ENCODE measurements at places on chromosomes 2 and 18.

GRCh38 chr2:162197069-162197825, 45.2 kb upstream of the GCG start:
- DNase-seq: peak; percentile 69

DNA sequence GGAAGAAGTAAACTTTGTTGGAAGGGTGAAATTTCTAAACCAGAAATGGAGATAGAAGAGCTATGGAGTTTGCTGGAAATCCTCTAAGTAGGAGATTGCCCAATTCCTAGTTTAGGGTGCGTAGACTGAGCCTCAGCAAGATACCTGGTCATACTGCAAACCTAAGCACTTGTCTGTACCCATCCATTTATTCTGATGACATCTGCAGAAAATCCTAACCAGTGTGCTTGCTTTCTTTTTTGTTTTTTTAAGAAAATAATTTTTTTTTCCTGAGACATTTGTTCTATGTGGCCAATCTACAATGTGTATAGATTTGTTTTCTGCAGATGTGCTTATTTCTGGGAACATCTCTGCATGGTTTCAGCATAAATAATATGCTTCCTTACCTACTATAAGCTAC, 144.7 kb downstream of the LYPD6B start:
- DNase-seq: no peak

DNA sequence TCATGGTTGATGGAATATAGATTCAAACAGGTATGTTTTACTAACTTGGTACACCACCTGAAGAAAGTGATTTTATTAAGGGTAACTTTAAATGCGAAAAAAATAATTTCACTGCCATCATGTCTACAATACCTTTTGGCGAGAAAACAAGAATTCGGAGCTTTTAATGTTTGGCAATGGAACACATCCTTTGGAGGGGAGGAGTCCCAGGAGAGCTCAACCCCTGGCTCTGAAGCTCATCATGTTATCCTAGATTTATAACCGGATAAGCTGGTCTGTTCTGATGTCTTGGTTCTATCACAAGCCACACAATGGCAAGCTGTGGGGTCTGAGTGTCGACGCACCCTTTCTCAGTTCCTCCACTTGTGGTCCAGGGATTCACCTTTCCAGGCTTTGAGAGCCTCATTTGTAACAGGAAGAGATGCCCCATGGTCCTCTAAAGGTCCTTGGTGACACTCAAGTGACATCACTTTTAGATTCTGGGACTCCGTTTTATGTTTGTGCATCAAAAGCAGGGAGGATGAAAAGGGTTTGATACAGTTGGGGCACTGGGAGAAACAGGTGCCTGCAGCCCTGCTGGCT, 172.7 kb downstream of the BCL2 start:
- DNase-seq: no peak

- DNase-seq: no peak
Measured at GRCh38 chr2:168064011-168064998, 183.1 kb downstream of the STK39 start.

DNA sequence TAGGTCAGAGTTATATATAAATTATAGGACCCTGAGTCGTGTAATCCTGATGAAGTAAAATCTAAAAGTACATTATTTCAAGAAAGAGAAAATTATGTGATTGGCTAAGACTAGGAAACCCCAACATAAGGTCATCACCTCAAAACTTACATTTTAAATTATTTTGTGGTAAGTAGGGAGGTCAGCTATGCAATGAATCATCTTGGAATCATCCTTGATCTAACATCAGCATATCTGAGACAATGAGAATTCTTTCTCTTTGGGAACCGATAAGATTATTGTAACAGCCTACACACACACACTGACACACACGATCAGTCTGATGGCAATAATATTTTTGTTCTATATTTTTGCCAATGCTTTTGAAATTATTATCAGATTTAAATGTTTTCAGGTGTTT, 904.8 kb upstream of the CHAC2 start:
- DNase-seq: peak; percentile 77

DNA sequence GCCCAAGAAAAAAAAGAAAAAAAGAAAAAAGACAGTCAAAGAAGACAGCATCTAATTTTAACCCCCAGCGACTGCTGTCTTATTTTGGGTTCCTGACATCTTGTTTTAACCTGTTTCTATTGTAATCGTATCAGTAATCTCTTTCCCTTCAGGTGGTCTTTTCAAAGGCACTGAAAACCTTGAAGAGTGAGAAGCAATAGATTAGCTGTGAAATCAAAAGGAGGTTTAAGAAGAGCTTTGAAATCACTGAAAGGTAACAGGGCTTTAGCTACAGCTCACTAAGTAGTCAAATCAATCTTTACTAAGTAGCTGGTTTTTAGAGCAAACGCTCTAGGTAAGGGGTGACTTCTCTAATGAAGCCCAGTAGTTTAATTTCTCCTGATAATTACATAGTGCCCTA, 5.4 kb upstream of the TANC1 start:
- DNase-seq: no peak

Measured in amniotic epithelial cell (primary cell).